ENCODE measurements at places on chromosomes 5 and 9.

GRCh38 chr5:136811086-136811485 lies 445.7 kb upstream of the TRPC7 start:
- DNase-seq = no peak

- no peak for DNase-seq
These were observed 23.4 kb upstream of the PSD2 start for GRCh38 chr5:139772089-139772791.

GRCh38 chr5:97847920-97848631 lies 665.0 kb upstream of the RIOK2 start:
- no peak for DNase-seq

GRCh38 chr9:21504894-21505293 lies 22.8 kb upstream of the IFNE start:
- DNase-seq = no peak

DNA sequence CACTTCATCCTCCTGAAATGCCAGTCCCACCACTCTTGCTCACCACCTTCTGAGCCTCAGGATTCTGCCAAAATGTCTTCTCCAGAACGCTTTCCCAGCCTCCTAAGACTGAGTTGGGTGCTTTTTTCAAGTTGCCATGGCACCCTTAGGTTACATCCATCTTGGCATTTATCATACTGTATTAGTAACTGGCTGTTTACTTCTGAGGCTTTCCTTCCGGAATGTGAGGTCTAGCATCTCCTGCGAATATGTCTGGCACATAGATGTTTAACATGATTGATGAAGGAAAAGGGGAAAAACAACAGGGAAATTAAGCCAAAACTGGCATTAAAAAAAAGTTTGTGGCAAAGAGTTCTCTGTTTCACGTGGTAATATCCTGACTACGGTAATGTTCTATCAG lies 24.9 kb downstream of the RNF130 start:
- DNase-seq = no peak

- DNase-seq = no peak
These were observed 537.8 kb upstream of the FTMT start for GRCh38 chr5:121313886-121314285.

DNA sequence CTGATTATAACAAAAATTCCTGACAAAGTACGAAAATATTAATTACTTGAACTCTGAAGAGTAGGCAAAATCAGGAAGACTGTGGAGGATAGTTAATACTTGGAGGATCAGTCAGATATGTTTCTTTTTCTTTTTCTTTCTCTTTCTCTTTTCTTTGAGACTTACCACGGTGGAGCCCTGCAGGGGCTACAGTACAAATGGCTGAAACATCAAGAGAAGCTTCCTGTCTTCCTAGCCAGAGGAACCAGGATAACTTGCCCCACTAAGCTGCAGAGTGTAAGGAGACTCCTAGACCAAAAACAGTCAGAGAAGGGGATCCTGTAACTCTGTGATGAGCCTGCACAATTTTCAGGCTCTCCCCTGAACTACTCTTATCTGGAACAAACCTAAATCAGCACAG lies 324.6 kb upstream of the TYRP1 start:
- DNase-seq = no peak

DNA sequence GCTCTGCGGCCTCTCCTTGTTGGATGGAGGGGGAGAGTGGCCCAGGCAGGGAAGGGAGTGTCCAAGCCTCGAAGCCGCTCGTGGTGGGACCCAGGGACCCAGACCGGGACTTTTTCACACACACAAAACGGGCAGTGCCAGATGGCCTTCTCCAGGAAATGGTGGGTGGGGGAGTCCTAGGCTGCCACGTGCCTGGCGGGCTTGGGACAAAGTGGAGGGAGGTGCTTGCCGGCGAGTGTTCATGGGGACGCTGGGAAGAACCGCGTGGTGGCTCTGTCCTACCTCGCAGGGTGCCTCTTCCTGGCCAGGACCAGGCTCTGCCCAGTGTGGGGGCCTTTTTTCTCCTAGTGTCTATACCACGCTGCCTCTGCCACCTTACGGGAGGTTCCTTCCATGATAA lies 155.0 kb upstream of the COL5A1 start:
- DNase-seq = no peak

- no peak for DNase-seq
These were observed 378.2 kb downstream of the FAM170A start for GRCh38 chr5:120007598-120007997.

GRCh38 chr5:96177303-96177869 lies 215.7 kb upstream of the ELL2 start:
- no peak for DNase-seq

DNA sequence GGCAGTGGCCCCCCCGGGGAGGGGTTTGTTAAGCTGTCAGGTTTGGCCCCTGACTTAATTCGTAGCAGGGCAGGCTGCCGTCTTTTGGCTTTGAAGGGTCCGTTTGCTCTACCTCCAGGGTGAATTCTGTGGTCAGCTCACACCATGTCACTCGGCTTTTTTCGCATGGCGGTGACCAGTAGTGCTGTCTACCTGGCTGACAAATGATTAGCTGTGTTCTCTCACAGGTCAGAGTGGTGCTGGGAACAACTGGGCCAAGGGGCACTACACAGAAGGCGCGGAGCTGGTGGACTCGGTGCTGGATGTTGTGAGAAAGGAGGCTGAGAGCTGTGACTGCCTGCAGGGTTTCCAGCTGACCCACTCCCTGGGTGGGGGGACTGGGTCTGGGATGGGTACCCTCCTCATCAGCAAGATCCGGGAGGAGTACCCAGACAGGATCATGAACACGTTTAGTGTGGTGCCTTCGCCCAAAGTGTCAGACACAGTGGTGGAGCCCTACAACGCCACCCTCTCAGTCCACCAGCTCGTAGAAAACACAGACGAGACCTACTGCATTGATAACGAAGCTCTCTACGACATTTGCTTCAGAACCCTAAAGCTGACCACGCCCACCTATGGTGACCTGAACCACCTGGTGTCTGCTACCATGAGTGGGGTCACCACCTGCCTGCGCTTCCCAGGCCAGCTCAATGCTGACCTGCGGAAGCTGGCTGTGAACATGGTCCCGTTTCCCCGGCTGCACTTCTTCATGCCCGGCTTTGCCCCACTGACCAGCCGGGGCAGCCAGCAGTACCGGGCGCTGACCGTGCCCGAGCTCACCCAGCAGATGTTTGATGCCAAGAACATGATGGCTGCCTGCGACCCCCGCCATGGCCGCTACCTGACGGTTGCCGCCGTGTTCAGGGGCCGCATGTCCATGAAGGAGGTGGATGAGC lies 1.4 kb downstream of the TUBB4B start:
- DNase-seq = no peak

GRCh38 chr9:131263701-131264100 lies 12.6 kb downstream of the FAM78A start:
- no peak for DNase-seq

DNA sequence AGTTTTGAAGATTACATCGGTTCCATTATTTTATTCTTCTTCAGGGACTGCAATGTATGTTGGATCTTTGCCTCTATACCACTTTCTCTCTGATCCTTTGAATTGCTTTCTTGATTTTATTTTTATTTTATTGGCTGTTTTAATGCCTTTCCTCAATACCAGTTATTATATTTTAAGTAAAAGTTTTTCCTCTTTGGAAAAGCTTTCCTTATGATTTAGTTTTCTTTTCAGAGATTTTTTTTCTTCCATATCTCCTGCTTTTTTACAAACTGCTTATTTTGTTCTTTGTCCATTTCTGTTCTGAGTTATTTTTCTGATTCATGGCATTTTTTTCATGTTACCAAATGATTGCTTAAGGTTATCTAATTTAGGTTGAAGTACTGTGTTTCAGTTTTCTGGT lies 11.5 kb downstream of the ZMAT2 start:
- DNase-seq = no peak

DNA sequence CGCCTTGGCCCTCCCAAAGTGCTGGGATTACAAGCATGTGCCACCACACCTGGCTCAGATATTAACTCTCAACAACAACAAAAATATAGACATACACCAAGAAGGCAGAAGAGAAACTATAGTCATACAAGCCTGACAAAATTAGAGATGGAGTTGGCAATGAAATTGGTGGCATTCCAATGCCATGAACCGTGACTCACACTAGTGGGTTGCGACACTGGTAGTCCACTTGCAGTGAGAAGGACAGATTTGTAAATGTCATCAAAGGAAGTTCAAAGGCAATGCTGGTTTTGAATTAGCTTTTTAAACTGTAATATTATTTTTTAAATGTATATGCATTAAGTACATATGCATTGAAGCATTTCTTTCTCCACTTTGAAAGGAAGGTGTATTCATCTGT lies 8.5 kb upstream of the DNAJC25 start:
- no peak for DNase-seq

- no peak for DNase-seq
These were observed 130.5 kb downstream of the CETN3 start for GRCh38 chr5:90279091-90279490.

DNA sequence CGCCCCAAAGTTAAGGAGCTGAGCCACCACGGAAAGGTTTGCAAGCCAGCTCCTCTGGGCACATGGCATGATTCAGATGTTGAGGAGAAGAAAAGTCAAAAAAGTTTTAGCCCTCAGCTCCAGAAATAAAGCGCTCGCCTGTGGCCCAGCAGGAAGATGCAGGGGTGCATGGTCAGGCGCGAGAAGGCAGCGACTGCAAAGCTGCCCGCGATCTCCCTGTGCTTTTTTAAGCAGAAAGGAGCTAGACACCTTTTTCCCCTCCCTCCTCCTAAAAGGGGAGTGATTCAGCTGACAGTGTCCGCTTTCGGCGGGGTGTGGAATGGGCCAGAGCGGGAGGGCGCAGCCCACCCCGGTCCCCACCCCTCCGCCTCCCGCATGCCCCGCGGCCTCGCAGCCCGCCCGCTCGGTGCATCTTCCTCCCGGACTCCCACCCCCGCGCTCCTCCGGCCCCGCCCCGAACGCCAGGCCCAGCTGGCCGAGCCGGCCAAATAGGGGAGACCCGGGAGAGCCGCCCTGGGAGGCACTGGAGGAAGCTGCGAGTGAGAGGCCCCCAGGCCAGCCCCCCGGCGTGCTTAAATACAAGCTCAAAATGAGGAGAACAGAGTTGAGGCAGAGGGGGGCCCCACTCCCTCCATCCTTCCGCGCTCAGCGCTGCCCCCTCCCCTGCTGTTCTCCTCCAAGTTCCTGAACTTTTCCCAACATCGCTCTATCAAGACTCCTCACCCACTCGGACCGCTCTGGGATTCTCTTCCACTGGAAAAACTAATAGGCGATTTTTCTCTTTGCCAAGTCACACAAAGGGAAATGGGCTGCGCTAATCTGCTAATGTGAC lies at the start of gene ADAMTS12:
Gene ADAMTS12, minus strand, starts transcription at position 203 of the 832 bp plus-strand sequence. Its CDS starts 134 bp downstream, at position 69.
- DNase-seq = peak; percentile 54

GRCh38 chr5:147472664-147473475 lies 37.0 kb downstream of the DPYSL3 start:
- DNase-seq = no peak

GRCh38 chr5:26674846-26675245 lies 363.5 kb downstream of the CDH9 start:
- no peak for DNase-seq

- DNase-seq = no peak
These were observed 404.5 kb downstream of the YTHDC2 start for GRCh38 chr5:113917997-113918396.

GRCh38 chr5:157233515-157233914 lies 32.4 kb upstream of the CYFIP2 start:
- no peak for DNase-seq

DNA sequence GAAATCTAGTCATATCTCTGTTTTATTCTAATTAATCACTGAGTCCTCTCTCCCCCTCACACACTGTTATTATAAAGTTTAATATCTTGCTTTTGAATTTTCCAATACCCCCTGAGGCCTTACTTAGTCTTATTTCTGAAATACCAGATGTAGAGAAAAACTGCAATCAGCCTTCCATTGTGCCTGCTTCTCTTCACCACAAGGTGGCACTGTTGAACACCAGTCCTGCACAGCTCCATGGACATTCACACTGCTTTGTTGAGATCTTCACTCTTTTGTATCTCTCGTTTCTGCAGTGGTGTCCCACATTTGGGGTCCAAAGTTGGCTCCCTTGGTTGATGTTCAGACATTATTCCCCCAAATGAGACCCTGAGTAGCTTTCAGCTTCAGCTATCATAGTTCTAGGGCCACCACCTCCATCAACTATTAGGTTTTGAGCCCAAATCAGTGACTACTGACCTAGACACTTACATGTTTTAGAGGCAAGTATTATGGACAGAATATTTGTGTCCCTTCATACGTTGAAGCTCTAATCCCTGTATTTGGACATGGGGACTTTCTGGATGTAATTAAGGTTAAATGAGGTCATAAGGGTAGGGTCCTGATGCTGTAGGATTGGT lies 24.3 kb downstream of the BOD1 start:
- no peak for DNase-seq

DNA sequence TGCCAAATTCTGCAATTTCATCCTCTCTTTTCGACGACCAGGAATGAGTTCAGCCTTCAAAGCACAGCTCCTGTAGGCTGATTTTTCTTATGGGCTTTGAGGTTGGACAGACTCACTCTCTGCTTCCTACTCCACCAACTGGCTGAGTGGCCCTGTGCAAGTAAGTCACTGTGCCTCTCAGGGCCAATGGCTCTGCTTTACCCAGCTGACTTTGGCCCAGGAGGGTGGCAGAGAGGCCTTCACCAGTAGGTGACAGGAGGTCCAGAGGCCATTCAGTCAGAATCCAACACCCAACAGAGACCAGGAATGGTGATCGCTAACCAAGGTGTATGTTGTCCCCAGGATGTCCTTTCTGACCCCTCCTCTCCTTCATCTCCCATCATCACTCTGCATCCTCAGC lies 49.5 kb upstream of the ALDH1B1 start:
- DNase-seq = no peak

DNA sequence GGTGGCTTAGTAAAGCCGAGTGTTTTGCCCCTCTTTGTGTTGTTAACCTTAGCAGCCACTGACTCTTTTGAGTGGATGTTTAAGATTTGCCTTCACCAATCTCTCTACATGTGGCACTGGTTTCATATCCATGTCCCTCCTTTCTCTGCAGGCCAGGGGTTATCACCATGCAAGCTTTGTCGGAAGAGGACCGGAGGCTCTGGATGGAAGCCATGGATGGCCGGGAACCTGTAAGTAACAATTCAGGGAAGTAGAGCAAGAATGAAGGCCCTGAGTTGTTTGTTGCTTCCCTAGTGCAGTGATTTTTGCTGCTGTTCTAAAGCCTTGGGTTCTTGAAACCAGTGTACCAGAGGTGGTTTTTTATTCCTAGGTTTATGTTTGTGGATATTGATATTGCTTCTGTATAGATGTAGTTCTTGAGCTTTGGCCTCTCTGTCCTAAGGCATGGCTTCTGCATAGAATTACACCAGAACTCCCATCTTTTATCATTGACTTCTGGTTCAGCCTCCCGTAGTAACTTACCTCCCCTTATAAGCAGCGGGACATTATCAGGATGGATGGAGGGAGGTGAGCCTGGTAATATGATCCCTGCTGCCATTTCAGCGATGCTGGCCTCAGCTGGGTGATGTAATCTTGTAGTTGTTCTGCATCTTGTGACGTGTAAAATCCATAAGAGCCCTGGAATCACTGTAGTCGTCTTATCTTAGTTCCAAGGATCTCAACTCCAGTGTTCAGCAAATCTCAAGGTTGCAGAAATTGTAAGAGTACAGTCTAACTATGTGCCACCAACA lies 161.9 kb downstream of the ARHGAP26 start:
- peak; percentile 28 for DNase-seq

GRCh38 chr5:76606701-76607100 lies 16.5 kb downstream of the F2RL2 start:
- no peak for DNase-seq
